Retina (tissue), 1 donor: ENCODE measurements at places on chromosomes 7 and 10.

DNA sequence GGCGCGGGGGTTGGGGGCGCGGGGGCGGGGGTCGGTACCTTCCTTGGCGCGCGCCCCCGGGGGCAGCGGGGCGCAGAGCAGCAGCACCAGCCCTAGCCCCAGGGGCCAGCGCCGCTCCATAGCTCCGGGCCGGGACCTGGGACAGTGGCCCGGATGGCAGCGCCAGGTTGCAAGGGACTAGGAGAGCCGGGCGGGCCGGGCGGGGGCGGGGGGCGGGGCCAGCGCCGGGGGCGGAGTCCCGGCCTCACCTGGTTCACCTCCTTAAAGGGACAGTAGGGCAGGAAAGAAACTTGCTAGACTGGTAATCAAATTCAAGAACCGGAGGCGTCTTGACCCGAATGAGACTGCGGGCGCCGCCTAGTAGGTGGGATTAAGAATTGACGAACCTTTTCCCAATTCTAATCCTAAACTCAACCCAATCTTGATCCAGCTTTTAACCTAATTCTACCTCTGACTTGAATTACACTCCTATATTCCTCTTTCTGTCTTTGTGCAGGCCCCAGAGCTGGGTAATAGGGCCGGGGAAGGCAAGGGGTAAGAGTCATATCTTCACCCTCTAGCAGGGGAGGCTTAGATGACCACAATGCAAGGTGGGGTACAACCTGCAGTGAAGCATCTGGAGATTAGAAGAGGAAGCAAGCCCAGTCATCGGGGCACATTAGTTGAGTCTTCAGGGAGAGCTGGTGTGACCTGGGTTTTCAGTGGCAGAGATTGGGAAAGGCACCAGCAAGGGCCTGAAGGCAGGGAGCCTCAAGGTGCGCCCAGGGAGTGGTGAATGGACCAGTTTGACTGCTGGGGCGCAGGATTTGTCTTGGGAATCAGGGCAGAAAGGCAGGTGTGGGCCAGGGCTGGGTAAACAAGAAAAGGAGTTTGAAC, at the start of gene EPHA1:
Gene EPHA1, minus strand, starts transcription at position 171 of the 876 bp plus-strand sequence. Its CDS starts 51 bp downstream, at position 120.
- peak; percentile 18 for DNase-seq

DNA sequence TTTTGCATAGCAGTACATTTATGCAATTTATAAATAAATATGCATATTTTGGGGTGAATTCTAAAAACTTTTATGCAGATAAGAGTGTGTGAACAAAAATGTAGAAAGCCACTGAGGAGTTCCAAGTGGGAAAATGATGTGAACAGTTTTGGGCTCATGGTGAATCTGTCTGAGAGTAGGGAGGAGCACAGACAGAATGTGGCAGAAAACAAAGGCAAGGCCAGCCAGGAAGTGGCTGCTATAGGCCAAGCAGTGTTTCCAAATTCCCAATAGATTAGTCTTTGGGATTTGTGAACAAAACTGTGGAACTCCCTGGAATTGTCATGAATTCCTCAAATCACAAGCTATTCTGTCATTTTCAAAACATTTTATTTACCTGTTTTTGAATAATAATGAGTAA, 73.6 kb upstream of the AMPH start:
- DNase-seq, result no peak

DNA sequence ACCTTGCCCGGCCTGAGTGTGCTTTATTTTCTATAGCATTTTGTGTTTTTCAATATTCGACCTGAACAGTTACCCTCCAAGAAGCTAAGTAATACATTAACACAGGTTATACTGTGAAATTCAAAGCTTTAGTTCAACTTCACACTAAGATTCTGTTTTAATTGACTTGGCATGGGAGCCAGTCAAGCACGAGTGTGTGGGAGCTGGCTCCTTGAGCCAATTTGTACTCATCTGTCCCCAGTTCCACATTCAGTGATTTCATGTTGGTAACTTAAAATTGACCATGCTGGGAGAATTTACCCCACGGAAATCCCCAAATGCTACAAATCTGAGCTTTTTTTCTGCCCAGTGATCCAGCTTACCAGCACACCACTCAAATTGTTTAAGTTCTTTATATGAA, 20.3 kb downstream of the TSPAN12 start:
- no peak for DNase-seq

DNA sequence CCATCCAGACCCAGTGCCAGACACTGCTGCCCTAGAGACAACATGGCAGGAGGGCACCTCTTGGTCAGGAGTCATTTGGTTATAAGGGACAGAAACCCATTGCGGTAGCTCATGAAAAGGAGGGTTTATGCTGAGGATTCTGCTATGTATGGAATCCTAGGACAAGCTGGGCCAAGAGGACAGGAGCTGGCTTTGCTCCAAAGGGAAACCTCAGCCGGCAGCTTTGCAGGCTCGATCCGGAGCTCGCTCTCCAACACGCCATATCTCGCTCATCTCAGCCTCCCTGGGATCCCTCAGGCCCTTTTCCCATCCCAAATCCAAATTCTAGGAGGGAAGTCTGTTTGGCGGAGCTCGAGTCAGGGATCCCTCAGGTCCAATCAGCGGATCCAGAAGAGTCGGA, 345.7 kb downstream of the GLRX3 start:
- no peak for DNase-seq

- DNase-seq, result no peak
These were observed 55.9 kb upstream of the SEMA3A start for GRCh38 chr7:84250452-84250851.

- DNase-seq, result no peak
These were observed 156.9 kb downstream of the EBF3 start for GRCh38 chr10:129807211-129807610.

DNA sequence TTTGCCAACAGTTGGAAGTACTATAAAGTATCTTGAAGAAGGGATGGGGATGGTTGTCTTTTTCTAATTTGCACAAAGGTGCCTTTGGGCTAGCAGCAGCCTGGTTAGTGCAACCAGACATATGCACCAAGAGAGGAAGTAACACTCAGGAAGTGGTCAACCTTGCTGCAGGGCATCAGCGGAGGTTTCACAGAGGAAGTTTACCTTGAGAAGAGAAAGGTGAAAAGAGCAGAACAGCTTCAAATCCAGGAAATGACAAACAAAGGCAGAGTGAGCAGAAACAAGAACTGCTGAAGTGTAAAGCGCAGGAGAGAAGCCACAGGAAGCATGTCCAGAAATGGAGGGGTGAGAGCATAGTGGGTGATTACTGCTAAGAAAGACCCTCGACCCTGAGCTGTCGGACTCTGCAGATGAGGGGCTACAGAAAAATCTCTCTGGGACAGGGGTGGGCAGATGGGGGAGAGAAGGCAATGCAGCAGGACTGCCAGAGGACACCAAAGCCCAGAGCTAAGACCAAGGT, 66.9 kb downstream of the STK17A start:
- DNase-seq, result no peak

DNA sequence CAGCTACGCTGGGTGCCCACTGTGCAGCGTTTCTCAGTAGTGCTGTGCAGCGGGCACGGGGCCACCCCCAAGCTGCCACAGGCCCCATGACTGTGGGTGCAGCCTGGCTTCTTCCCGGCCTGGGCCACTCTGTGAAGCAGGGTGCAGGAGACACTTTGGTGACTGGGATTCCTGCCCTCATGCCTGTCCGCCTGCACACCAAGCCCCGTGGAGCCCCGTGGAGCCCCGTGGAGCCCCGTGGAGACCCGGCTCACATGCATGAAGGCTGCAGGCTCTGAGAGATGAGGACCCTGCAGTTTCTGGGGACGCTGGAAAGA, 3.9 kb upstream of the SHH start:
- no peak for DNase-seq

DNA sequence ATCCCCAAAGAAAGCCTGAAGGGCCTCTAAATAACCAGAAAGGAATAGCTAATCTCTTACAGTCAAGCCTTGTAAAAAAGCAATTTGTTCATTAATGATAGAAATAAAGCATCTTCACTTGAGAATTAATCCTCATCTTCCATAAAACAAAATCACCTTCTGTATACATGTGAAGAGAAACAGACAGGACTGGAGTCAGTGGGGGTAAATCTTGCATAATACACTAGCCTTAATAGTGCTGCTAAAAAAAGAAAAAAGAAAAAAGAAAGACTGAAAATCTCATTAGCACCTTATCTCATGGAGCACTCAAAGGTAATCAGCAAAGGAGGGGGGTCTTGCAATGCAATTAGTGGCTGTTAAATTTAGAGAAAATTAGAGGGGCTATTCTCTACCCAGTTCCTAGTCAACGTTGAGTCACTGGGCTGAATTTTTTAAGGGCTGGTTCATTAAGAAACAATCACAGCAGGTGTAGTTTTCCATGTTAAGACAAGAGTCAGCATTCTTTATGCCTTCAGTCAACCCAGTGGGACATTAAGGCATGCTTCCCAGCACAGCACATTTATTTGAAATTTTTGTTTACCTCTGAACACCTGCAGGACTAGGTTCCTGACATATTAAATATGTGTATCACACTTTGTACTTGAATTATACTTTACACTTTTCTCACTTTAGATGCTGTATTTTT, 1455.7 kb upstream of the CELF2 start:
- no peak for DNase-seq

GRCh38 chr7:127754457-127754856, 102.5 kb downstream of the SND1 start:
- DNase-seq, result no peak

GRCh38 chr10:109126016-109126415, 797.3 kb downstream of the XPNPEP1 start:
- no peak for DNase-seq

DNA sequence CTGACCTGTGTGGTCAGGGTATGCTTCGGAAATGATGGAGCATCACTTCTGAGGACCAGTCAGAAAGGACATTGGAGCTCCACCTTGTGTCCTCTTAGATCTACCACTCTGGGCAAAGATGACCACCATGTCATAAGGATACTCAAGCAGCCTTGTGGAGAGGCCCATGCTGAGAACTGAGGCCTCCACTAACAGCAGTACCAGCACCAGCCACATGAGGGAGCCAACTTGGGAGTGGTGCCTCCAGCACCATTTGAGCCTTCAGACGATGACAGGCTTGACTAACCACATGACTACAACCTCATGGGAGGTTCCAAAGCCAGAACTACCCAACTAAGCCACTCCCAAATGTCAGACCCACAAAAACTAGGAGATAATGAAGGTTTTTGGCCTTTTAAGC, 116.0 kb downstream of the NPTX2 start:
- no peak for DNase-seq

GRCh38 chr10:3491571-3491970, 293.4 kb downstream of the KLF6 start:
- no peak for DNase-seq

DNA sequence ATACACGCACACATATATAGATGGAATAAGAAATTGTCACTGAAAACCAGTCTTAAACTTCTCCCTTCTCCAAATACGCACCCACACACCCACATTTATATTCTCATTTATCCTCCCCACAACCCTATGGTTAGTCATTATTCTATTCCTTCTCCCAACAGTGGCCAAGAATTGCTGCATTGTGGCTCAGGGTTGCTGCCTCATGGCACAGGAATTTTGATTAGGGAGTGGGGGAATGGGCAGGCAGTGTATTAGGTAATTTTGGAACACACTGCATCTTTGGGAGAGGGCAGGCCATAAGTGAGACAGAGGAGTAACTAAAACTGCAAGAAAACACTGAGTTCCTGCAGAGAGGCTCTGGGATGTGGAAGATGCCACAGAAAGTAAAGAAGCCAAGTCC, 35.7 kb downstream of the NAPEPLD start:
- DNase-seq, result no peak

DNA sequence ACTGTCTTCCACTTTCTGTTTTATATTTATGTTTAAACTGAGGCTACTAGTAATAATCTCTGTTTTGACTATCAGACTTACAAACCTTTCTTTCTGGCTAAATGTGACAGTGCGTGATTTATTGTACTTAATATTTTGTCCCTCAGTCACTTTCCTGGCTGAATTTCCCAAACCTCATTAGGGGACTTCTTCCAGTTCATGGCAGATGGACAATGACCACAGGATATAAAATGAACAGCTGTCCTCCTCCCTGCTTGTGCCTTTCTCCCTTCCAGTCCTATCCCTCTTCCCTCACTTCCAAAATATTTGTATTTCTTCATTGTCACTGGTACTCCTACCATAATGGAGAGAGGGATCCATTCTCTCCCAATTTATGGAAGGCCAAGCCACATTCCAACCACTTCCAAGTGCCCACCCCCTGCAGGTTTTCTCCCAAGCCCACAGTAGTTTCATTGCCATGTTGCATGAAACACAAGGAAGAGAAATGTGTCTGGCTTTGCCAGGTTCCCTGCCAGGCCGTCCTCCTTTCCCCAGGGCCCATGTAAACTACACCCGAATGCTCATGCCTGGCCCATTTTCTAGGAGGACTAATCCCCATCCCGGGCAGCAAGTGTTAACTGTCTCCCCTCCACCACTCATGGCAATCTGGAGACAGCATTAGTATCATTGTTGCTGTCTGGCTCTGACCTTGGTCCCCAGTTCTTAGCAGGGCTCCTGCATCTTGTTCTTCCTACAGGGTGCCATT, 269.5 kb upstream of the SLC26A5 start:
- peak; percentile 65 for DNase-seq

DNA sequence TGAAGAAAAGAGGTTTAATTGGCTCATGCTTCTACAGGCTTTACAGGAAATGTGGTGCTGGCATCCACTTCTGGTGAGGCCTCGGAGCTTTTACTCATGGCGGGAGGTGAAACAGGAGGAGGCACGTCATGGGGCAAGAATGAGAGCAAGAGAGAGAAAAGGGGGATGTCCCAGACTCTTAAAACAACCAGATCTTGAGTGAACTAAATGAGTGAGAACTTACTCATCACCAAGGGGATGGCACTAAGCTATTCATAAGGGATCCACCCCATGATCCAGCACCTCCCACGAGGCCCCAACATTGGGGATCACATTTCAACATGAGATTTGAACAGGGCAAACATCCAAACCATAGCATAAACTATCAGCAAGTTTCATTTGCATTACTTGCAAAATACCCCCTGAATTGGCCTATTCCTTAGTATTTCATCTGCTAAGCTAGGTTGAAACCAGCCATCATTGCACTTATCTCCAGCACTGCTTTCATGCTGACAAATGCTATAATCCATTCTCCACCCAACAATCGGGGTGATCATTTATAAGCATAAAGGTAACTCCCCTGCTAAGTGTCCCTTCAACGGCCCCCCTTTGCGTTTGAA, 179.0 kb downstream of the NOC3L start:
- DNase-seq, result no peak

DNA sequence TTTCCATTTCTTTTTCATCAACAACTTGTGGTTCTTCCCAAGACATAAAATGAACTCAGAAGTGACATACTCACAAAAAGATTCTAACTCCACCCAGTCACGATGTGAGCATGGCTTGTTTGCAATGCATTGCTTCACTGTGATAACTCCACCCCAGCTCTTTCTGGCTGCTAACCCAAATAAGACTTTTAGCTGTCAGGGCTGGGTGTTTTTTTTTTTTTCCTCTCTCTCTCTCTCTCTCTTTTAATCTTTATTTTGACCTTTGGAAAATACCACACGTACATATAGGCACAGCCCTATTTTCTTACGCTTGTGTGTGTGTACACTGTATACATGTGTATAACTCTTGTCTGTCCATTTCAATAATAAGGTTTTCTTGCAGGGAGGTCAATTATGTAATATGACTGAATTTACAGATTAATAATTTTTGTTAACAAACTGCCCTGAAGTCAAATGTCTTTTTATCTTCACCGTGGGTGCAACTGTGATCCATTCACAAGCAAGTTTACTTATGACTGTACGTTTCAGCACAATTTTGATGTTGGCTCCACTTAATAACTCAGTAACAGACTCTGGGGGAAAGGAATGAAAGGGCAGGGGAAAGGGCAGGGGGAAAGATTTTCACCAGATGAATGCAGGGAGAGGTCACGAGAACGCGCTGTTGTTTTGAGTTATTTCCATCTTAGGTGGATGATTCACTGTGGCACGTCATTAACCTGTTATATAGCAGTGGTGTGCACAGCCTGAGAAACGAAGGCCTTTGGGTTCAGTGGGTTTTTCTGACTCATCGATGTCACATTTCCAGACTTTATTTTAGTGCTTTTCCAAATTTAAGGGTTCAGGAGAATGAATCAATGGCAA, 49.1 kb downstream of the APBB1IP start:
- DNase-seq, result no peak
